ENCODE measurements at places on chromosomes 7 and 10. TPM values are rescaled to one million over a fixed set of nuclear protein-coding genes. Genes with fewer than 3 reads are reported as not detected.

GRCh38 chr10:24305551-24306506 lies 96.9 kb downstream of the KIAA1217 start:
- H3K4me1 ChIP-seq = no peaks in the 10 kb centered on the region
- no peak overlapping the region for H3K4me3 ChIP-seq
- H3K27me3 ChIP-seq = no peaks in the 10 kb centered on the region

DNA sequence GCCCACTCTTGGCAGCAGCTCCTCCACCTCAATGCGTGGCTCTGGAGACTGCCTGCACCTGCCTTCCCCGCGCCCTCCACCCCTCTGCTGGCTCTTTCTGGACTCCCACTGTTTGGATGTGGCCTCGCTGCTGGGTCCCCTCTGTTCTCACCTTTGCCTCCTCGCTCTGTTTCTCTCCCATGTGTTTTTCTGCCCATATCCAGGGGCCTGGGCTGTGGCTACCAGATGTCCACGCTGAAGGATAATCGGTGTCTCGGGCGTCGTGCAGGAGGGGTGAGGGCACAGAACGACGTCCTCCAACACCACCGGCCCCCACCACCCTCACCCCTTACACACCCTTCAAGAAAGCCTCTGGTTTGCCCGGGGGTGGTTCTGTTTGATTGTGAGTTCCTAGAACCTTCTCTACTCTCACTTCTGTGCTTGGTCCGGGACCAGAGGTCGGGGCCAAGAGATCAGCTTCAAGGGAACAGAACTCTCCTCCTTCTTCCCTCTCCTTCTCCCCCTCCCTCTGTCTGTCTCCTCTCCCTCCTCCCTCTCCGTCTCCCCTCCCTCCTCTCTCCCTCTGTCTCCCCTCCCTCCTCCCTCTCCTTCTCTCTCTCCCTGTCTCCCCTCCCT lies 31.7 kb downstream of the AP5Z1 start:
- no peaks in the 10 kb centered on the region for H3K4me1 ChIP-seq
- no peak overlapping the region for H3K27ac ChIP-seq
- H3K27me3 ChIP-seq = no peaks in the 10 kb centered on the region
- H3K36me3 ChIP-seq = no peaks in the 10 kb centered on the region

DNA sequence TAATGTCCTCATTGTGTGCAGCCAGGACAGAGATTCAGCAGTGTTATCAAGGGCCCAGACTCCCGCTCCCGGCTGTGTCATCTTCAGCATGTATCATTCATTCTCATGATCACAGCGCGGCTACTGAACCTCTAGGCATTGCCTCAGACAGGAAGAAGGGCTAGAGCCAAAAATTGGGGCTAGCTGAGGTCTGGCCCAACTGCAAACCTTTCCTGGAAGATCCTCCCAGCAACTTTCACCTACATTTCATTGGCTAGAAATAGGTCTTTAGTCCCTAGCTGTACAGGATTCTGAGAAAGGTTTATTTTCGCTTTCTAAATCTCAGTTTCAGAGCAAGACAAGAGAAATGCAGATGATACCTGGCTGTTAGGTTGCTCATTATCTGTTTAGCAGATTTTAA lies 81.9 kb downstream of the CREM start:
- H3K27me3 ChIP-seq = no peaks in the 10 kb centered on the region
- H3K27ac ChIP-seq = peak overlapping the region; percentile 42
- no peak for DNase-seq
- peaks cover 33% of the 10 kb centered on the region for H3K4me1 ChIP-seq

The MAGI2 gene
- polyA plus RNA-seq = 0.74 TPM

GRCh38 chr10:526651-527312 lies 162.7 kb downstream of the DIP2C start:
- no peaks in the 10 kb centered on the region for H3K4me1 ChIP-seq
- no peaks in the 10 kb centered on the region for H3K27me3 ChIP-seq
- DNase-seq = peak; percentile 62
- no peak overlapping the region for H3K4me3 ChIP-seq
- H3K27ac ChIP-seq = no peak overlapping the region

DNA sequence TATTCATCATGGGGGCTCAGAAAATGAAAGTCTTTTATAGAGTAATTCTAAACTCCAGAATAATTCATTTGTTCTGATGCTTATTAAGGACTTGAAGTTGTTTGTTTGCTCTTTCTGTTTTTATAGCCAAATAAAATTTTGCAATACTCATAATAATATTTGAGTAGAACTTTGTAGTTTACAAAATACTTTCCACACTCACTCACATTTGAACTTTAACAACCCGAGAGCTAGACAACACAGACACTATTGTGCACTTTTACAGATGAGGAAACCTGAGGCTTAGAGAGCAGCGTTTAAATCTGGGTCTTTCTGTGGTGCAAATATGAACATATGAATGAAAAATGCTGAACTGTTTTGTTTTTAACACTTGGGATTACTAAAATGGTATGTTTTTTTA lies 126.8 kb downstream of the KAT6B start:
- H3K36me3 ChIP-seq = no peaks in the 10 kb centered on the region
- H3K4me1 ChIP-seq = peaks cover 9% of the 10 kb centered on the region
- H3K27me3 ChIP-seq = no peaks in the 10 kb centered on the region
- H3K27ac ChIP-seq = no peak overlapping the region
- H3K4me3 ChIP-seq = no peak overlapping the region

GRCh38 chr10:31657434-31657872 lies 271.2 kb downstream of the ARHGAP12 start:
- H3K4me1 ChIP-seq = no peaks in the 10 kb centered on the region
- no peak for DNase-seq
- no peak overlapping the region for H3K27ac ChIP-seq
- no peaks in the 10 kb centered on the region for H3K27me3 ChIP-seq
- no peak overlapping the region for H3K4me3 ChIP-seq
- H3K36me3 ChIP-seq = no peaks in the 10 kb centered on the region

DNA sequence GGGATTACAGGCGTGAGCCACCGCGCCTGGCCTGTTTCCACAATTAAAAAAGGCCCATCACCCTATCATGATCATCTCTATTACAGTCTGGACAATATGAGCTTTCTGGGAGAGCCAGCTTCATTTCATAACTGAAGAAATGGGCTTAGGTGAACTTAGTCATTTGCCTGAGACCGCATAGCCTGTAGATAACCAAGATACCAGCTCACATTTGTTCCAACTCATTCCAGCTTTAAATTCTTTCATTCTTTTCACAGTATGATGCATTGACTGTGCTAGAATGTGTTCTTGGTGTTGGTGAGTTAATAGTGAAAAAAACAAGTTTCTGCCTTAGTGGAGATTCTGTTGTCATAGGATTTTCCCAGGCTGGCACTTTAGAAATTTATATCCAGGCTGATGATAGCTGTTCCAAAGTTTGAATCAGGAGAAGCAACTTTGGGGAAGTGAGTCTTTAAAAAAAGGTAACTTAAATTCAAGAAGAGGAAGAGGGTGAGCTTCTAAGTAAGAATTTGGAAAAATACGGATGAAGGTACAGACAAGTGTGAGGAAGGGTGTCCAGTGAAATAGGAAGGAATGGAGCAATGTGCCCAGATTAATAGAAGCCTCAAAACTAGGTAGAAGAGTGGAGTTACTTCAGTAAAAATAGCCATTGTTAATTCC lies 2.1 kb upstream of the H2AZ2 start:
- no peaks in the 10 kb centered on the region for H3K36me3 ChIP-seq
- no peaks in the 10 kb centered on the region for H3K27me3 ChIP-seq
- no peak for DNase-seq
- H3K4me3 ChIP-seq = no peak overlapping the region

- no peaks in the 10 kb centered on the region for H3K27me3 ChIP-seq
- no peak overlapping the region for H3K4me3 ChIP-seq
- H3K27ac ChIP-seq = no peak overlapping the region
- DNase-seq = peak; percentile 61
- H3K36me3 ChIP-seq = no peaks in the 10 kb centered on the region
These were observed 116.8 kb downstream of the LHPP start for GRCh38 chr10:124578231-124579010.

- peak overlapping the region; percentile 73 for H3K4me3 ChIP-seq
- H3K36me3 ChIP-seq = no peaks in the 10 kb centered on the region
- no peaks in the 10 kb centered on the region for H3K27me3 ChIP-seq
- peak overlapping the region; percentile 96 for H3K27ac ChIP-seq
- H3K4me1 ChIP-seq = peaks cover 56% of the 10 kb centered on the region
These were observed 2.4 kb downstream of the ZNRF2 start for GRCh38 chr7:30286749-30287148.

- H3K4me1 ChIP-seq = peaks cover 61% of the 10 kb centered on the region
- peak overlapping the region; percentile 61 for H3K27ac ChIP-seq
- DNase-seq = peak; percentile 77
- H3K27me3 ChIP-seq = no peaks in the 10 kb centered on the region
These were observed 28.1 kb upstream of the SH2D4B start for GRCh38 chr10:80509403-80510161.

DNA sequence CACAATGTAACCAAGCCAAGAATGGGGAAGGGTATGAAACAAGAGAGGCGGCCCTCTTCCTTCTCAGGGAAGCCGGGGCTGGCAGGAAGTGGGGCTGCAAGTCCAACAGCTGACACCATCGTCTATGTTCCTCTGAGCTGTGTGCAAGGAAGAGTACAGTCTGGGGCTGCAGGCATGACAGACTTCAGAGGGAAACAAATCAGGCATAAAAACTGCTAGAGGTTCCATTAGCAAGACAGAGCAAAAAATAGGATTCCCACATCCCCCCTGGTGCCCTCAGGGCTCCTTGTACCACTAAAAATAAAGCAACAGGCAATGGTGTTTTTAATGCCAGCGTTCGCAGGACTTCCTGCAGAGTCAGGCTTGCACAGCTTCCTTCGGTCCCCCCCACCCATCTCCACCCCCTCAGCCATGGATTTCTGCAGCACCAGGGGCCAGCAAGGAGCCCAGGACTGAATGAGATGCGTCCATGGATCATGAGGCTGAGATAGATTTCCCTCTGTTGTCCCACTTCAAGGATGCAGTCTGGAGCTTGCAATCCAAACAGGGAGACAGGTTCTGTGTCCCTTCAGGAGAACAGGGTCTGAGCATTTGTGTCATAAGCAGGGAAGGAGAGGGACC lies 34.6 kb downstream of the KCNMA1 start:
- no peak overlapping the region for H3K4me3 ChIP-seq
- H3K27ac ChIP-seq = no peak overlapping the region
- no peak for DNase-seq
- no peaks in the 10 kb centered on the region for H3K36me3 ChIP-seq
- peaks cover 40% of the 10 kb centered on the region for H3K4me1 ChIP-seq

The PALD1 gene
- polyA plus RNA-seq = 19.7 TPM

GRCh38 chr10:71478173-71478572 lies 81.5 kb downstream of the CDH23 start:
- H3K36me3 ChIP-seq = no peaks in the 10 kb centered on the region
- H3K27ac ChIP-seq = no peak overlapping the region
- DNase-seq = peak; percentile 47
- no peak overlapping the region for H3K4me3 ChIP-seq

GRCh38 chr7:101614939-101615302 lies 14.2 kb downstream of the MYL10 start:
- H3K4me1 ChIP-seq = no peaks in the 10 kb centered on the region
- H3K4me3 ChIP-seq = no peak overlapping the region
- peaks cover 40% of the 10 kb centered on the region for H3K27me3 ChIP-seq
- H3K27ac ChIP-seq = no peak overlapping the region
- H3K36me3 ChIP-seq = no peaks in the 10 kb centered on the region
- no peak for DNase-seq

GRCh38 chr7:18518555-18518954 lies 23.0 kb downstream of the HDAC9 start:
- peak overlapping the region; percentile 41 for H3K27ac ChIP-seq
- no peaks in the 10 kb centered on the region for H3K36me3 ChIP-seq
- H3K4me3 ChIP-seq = no peak overlapping the region
- DNase-seq = no peak
- no peaks in the 10 kb centered on the region for H3K27me3 ChIP-seq

GRCh38 chr10:124520558-124521428 lies 59.2 kb downstream of the LHPP start:
- peak; percentile 54 for DNase-seq
- no peak overlapping the region for H3K27ac ChIP-seq
- no peak overlapping the region for H3K4me3 ChIP-seq
- H3K4me1 ChIP-seq = peaks cover 36% of the 10 kb centered on the region
- H3K27me3 ChIP-seq = no peaks in the 10 kb centered on the region
- H3K36me3 ChIP-seq = peaks cover 15% of the 10 kb centered on the region

The XRCC2 gene
- polyA plus RNA-seq = 0.64 TPM

DNA sequence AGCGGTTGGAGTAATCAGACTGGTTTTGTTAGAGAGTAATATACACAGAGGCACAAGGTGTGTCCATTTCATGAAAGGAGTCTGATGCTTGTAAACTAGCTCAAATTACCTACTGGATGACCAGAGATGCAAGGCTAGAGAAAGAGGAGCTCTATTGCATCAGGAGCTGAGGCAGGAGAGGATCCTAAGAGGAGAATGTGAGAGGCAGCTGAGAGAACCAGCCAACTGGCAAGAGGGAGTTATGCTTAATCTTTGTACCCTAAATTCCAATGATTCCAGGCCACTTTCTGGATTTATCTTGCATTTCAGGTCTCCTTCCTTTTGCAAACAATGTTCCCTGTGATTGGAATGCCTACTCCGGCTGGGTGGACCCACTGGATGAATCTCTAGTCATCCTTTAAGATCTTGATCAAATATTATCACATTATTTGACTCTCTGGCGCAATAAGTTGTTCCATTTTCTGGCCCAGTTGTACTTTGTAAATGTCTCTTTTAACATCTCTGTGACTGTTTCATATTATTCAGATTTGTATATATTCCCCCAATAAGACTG lies 57.5 kb upstream of the PTPN12 start:
- no peaks in the 10 kb centered on the region for H3K36me3 ChIP-seq
- no peak overlapping the region for H3K27ac ChIP-seq
- H3K4me3 ChIP-seq = no peak overlapping the region
- peaks cover 7% of the 10 kb centered on the region for H3K4me1 ChIP-seq
- H3K27me3 ChIP-seq = no peaks in the 10 kb centered on the region

GRCh38 chr7:142228537-142229104 lies 29.2 kb downstream of the PRSS58 start:
- no peak overlapping the region for H3K4me3 ChIP-seq
- no peak for DNase-seq
- no peaks in the 10 kb centered on the region for H3K36me3 ChIP-seq
- H3K4me1 ChIP-seq = no peaks in the 10 kb centered on the region

DNA sequence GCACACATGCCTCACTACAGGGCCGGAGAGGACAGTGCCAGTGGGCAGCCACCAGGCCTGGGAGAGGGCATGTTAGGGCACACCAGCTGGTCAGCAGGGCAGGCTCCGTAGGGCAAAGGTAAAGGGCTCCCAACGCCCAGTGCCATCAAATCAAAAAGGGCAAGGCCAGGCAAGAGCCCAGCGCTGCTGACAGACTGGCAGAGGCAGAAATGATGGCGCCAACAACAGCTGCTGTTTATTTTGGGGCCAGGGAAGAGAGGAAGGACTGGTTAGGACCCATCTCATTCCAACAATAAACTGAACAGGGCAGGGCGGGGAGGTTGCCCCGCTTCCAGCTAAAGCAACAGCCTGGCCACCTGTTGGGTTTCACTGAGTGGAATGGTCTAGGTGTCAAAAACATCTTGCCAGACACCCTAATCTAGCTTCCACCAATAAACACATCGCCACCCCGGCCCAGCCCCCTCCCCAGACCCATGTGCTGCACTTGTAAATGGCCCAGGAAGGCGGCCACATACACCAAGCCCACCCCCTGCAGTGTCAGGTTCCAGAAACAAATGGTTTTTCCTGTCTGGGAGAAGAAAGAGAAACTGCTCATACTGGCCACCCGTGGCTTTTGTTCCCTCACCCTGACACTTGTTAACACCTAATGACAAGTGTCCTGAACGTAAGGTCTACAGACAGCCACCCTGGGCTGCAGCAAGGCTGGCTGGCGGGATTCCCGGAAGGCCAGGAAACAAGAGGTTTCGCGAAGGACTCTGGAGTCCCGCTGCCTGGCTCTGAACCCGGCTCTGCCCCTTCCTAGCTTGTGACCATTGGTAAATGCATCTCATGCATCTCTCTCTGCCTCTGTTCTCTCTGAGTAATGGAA lies 15.3 kb downstream of the SH3PXD2A start:
- no peaks in the 10 kb centered on the region for H3K27me3 ChIP-seq
- H3K4me1 ChIP-seq = peaks cover 4% of the 10 kb centered on the region
- H3K4me3 ChIP-seq = no peak overlapping the region
- peak; percentile 77 for DNase-seq

Measured in spleen (tissue), 13 donors.